ENCODE measurements at places on chromosomes 12 and 14.

DNA sequence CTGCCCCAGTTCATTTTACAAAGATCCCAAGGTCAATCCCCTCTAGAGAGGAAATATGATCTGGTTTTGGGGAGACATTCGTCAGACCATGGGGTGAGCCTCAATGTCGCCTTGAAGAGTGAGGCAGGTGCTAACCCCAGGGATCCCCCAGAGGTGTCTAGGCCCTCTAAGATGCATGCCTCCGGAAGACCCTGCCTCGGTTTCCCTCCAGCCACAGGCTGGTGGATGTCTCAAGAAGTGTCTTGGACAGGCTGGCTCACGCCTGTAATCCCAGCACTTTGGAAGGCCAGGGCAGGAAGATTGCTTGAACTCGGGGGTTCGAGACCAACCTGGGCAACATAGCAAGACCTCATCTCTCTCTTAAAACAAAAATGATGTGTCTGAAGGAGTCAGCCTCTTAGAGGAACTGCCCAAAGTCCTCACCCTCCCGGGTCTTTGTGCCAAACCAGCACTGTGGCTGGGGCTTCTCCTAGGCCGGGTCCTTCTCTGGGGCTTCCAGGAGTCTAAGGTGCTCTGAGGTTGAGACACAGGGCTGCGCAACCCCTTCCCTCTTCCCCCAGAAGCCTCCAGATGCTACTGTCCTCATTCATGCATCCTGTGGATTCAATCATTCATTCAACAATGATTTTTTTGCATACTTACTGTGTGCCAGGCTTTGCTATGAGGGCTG is 24.7 kb upstream of the BEGAIN start:
- DNase-seq: no peak

GRCh38 chr12:124809878-124810277 is 53.8 kb downstream of the SCARB1 start:
- DNase-seq: no peak

GRCh38 chr12:57101892-57102695 is 9.1 kb downstream of the STAT6 start:
- DNase-seq: no peak

- no peak for DNase-seq
Observed at GRCh38 chr12:108119126-108119973, 9.7 kb upstream of the WSCD2 start.

- no peak for DNase-seq
Observed at GRCh38 chr12:94445662-94446061, 14.0 kb downstream of the CEP83 start.

DNA sequence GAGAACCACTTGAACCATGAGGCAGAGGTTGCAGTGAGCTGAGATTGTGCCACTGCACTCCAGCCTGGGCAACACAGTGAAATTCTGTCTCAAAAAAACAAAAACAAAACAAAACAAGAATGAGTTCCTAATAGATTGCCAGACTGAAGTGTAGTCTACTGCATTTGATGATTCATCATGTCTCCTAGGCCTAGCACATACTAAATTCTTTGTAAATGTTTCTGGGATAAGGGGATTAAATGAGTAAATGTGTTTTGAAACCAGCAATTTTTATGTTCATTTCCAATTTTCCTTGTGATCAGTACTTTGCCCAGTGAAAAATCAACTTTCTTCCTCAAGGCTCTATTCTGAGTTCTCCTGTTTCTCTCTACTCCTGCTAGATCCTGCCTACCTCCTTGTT is 2.9 kb upstream of the DYRK2 start:
- no peak for DNase-seq

DNA sequence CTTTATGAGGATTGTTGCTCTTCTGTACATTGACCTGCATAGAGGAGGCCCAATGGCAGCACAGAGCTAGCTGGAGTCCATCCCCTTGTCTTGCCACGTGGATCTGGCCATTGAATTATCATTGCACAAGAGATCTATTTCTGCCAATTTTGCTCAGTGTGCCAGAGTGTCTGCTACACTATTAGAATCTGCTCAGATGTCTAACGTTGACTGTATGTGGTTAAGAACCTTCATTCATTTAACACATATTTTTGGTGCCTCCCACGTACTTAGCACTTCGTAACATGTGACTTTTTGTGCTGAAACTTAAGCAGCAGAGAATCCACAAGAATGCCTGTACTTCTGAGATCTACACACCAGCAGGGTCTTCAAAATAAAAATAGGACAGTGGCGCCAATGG is 166.0 kb upstream of the VASH1 start:
- DNase-seq: no peak

GRCh38 chr14:102654298-102654697 is 61.8 kb downstream of the RCOR1 start:
- no peak for DNase-seq

- no peak for DNase-seq
Observed at GRCh38 chr12:65728455-65728847, 95.8 kb upstream of the HMGA2 start.

- DNase-seq: no peak
Observed at GRCh38 chr14:66815687-66816086, 307.7 kb downstream of the GPHN start.

DNA sequence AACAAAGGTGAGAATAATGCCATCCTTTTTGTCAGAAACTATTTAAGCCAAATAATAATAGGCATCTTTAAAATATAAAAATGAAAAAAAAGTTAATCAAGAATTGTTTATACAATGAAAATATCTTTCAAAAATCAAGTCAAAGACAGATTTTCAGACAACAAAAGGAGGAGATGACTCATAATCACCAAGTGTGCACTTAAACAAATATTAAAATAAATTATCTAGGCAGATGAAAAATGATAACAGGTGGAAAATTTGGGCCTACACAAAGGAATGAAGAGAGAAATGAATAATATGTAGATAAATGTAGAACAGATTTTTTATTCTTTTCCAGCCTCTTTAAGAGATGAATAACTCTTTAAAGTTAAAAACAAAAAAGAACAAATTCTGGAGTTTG is 250.0 kb upstream of the PLEKHG7 start:
- DNase-seq: no peak

- DNase-seq: no peak
Observed at GRCh38 chr14:81485781-81486180, 47.9 kb downstream of the SEL1L start.

- DNase-seq: no peak
Observed at GRCh38 chr12:111616177-111616623, 17.1 kb upstream of the ATXN2 start.

DNA sequence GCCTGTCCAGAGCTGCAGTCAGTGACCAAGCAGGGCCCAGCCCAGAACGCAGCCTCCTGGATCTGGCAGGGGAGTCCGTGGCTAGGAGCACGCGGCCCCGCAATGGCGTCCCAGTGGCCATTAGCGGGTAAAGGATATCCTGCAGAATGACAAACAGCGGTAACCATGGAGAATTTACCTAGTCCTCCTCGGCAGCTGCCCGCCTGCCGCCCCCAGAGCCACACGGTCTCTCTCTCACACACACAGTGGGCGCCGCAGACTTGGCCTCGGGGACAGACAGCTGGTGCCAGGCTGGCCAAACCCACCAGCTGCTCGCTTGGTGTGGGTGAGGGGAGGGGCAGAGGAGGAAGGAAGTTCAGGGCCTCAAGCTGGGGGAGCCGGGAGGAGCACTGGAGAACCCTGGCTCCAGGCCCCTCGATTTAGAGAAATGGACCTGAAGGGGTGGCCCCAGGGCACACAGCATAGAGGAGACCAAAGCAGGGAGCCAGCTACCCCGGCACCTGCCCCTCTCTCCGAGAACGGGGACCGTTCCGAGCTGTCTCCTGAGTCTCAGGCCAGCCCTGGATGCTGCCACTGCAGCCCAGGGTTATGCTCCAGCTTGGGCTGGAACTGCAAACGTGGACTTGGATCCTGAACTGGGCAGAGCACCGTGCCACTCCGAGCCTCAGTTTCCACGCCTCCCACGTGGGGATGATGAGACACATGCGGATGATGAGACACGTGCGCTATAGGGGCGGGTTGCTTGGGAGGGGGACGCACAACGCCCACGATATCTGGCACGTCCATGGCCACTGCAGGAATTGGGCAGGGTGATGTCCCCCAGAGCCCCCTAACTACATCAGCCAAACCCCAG is 3.4 kb downstream of the CDK2AP1 start:
- no peak for DNase-seq

DNA sequence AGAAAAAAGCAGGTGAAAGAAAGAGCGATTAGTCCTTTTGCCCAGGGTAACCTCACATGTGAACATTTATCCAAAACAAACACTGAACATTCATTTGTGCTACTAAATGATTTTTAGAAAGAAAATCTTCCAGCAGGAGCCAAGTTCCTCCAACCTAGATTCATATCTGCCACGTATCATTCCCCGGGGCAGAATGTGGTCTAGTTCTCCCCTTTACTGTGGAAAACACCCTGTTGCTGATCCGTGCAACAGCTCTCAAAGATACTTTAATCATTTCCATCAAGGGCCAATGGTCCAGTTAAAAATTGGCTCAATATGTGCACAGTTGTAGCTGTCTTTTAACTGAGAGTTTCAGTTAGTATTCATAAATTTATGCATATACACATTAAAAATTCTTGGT is 479.1 kb downstream of the ATP23 start:
- no peak for DNase-seq

- no peak for DNase-seq
Observed at GRCh38 chr12:27593266-27593665, 69.3 kb downstream of the PPFIBP1 start.

DNA sequence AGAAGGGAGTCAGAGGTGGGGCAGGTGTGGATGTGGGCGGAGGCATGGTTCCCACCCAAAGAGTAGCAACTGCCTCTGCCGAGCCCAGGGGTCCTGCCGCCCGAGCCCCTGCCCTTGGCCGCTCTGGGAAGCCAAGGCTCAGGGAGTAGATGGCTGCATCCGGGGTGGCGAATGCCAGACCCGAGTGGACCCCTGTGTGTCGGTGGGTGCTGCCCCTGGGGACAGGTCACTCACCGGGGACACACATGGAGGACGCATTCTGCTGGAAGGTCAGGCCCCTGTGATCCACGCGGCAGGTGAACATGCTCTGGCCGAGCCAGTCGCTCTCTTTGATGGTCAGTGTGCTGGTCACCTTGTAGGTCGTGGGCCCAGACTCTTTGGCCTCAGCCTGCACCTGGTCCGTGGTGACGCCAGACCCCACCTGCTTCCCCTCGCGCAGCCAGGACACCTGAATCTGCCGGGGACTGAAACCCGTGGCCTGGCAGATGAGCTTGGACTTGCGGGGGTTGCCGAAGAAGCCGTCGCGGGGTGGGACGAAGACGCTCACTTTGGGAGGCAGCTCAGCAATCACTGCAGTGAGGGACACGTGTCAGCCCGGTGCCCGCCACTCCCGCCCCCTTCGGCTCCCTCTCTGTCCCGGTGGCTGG is 329.0 kb downstream of the TMEM121 start:
- no peak for DNase-seq

Measured in activated CD4-positive, alpha-beta T cell treated with anti-CD3 and anti-CD28 coated beads for 1 hour (primary cell).